ENCODE measurements at places on chromosomes 7 and 10.

DNA sequence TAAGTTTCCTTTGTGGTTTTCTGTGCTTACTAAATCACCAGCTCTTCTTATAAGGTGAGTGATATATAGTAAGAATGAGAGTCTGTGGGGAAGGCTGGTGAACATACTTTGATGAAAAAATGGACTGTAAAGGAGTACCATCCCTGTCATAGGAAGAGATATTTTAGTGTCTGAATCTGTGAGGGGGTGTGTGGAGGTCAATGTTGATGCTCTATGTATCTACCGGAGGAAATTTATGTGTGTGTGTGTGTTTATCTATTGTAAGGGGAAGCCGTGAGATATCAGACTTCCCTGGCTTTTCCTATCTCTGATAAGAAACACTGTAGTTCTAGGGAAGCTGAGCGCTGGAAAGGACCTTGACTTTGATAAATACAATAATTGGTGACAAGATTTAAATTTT, 179.0 kb downstream of the PCDH15 start:
- no peak overlapping the region for H3K4me3 ChIP-seq
- no peak overlapping the region for H3K27ac ChIP-seq
- no peak for DNase-seq
- no peaks in the 10 kb centered on the region for H3K4me1 ChIP-seq
- no peaks in the 10 kb centered on the region for H3K27me3 ChIP-seq
- no peaks in the 10 kb centered on the region for H3K36me3 ChIP-seq

- no peak overlapping the region for H3K27ac ChIP-seq
- no peaks in the 10 kb centered on the region for H3K27me3 ChIP-seq
- no peaks in the 10 kb centered on the region for H3K4me1 ChIP-seq
These were observed 131.0 kb upstream of the GAD2 start for GRCh38 chr10:26085549-26085948.

GRCh38 chr7:25353196-25353595, 124.9 kb upstream of the NPVF start:
- DNase-seq = no peak
- no peaks in the 10 kb centered on the region for H3K36me3 ChIP-seq
- H3K27me3 ChIP-seq = no peaks in the 10 kb centered on the region
- no peaks in the 10 kb centered on the region for H3K4me1 ChIP-seq
- no peak overlapping the region for H3K4me3 ChIP-seq

- H3K27me3 ChIP-seq = no peaks in the 10 kb centered on the region
- H3K4me3 ChIP-seq = no peak overlapping the region
- H3K4me1 ChIP-seq = no peaks in the 10 kb centered on the region
- H3K27ac ChIP-seq = no peak overlapping the region
- H3K36me3 ChIP-seq = no peaks in the 10 kb centered on the region
- no peak for DNase-seq
These were observed 142.1 kb downstream of the STK31 start for GRCh38 chr7:23852135-23852534.

- no peaks in the 10 kb centered on the region for H3K36me3 ChIP-seq
- no peak overlapping the region for H3K4me3 ChIP-seq
- no peak for DNase-seq
- H3K27me3 ChIP-seq = no peaks in the 10 kb centered on the region
These were observed 321.9 kb downstream of the ACTR3B start for GRCh38 chr7:153081496-153081895.

- no peaks in the 10 kb centered on the region for H3K36me3 ChIP-seq
- DNase-seq = no peak
- no peaks in the 10 kb centered on the region for H3K4me1 ChIP-seq
- H3K27me3 ChIP-seq = no peaks in the 10 kb centered on the region
- no peak overlapping the region for H3K4me3 ChIP-seq
These were observed 43.9 kb upstream of the EEPD1 start for GRCh38 chr7:36109013-36109627.

DNA sequence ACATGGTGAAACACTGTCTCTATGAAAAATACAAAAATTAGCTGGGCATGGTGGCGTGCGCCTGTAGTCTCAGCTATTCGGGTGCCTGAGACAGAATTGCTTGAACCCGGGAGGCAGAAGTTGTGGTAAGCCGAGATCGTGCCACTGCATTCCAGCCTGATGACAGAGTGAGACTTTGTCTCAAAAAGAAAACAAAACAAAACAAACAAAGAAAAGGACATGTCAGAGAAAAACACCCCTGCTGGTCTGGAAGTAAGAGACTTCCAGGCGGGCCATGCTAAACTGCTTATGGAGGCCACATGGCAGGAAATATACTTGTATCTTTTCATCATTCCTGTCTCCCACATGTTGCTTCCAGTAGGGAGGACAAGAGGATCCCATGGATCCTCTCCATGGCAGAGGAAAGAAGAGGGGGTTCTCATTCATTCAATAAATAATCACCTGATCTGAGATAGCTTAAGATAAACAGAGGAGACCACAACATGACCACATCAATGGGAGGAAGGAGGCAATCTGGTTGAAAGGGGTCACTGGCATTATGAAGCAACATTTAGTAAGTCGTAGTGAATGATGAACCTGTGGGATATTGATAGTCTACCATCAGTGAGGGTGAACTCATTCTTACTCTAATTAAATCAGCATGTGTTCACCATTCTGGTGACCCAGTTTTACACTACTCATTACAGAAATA, 60.5 kb upstream of the ZNF138 start:
- H3K27ac ChIP-seq = no peak overlapping the region
- H3K4me1 ChIP-seq = no peaks in the 10 kb centered on the region
- no peak overlapping the region for H3K4me3 ChIP-seq
- no peaks in the 10 kb centered on the region for H3K36me3 ChIP-seq
- H3K27me3 ChIP-seq = no peaks in the 10 kb centered on the region

GRCh38 chr7:33725111-33726025, 180.0 kb upstream of the BMPER start:
- no peak overlapping the region for H3K27ac ChIP-seq
- no peaks in the 10 kb centered on the region for H3K27me3 ChIP-seq
- H3K4me3 ChIP-seq = no peak overlapping the region
- DNase-seq = no peak

- H3K36me3 ChIP-seq = no peaks in the 10 kb centered on the region
- H3K27ac ChIP-seq = peak overlapping the region; percentile 38
- H3K27me3 ChIP-seq = no peaks in the 10 kb centered on the region
- peaks cover 24% of the 10 kb centered on the region for H3K4me1 ChIP-seq
- H3K4me3 ChIP-seq = no peak overlapping the region
These were observed 84.6 kb upstream of the CAPZA2 start for GRCh38 chr7:116777651-116778281.

GRCh38 chr10:101066146-101066895, 4.5 kb downstream of the KAZALD1 start:
- H3K4me1 ChIP-seq = peaks cover 50% of the 10 kb centered on the region
- no peak for DNase-seq
- H3K27me3 ChIP-seq = no peaks in the 10 kb centered on the region
- H3K36me3 ChIP-seq = no peaks in the 10 kb centered on the region
- H3K27ac ChIP-seq = peak overlapping the region; percentile 77

- no peak overlapping the region for H3K4me3 ChIP-seq
- no peaks in the 10 kb centered on the region for H3K36me3 ChIP-seq
- H3K27me3 ChIP-seq = no peaks in the 10 kb centered on the region
These were observed 99.8 kb downstream of the GSAP start for GRCh38 chr7:77316219-77316978.

GRCh38 chr10:132104062-132104461, 38.3 kb downstream of the JAKMIP3 start:
- no peak overlapping the region for H3K27ac ChIP-seq
- H3K27me3 ChIP-seq = no peaks in the 10 kb centered on the region
- DNase-seq = no peak

DNA sequence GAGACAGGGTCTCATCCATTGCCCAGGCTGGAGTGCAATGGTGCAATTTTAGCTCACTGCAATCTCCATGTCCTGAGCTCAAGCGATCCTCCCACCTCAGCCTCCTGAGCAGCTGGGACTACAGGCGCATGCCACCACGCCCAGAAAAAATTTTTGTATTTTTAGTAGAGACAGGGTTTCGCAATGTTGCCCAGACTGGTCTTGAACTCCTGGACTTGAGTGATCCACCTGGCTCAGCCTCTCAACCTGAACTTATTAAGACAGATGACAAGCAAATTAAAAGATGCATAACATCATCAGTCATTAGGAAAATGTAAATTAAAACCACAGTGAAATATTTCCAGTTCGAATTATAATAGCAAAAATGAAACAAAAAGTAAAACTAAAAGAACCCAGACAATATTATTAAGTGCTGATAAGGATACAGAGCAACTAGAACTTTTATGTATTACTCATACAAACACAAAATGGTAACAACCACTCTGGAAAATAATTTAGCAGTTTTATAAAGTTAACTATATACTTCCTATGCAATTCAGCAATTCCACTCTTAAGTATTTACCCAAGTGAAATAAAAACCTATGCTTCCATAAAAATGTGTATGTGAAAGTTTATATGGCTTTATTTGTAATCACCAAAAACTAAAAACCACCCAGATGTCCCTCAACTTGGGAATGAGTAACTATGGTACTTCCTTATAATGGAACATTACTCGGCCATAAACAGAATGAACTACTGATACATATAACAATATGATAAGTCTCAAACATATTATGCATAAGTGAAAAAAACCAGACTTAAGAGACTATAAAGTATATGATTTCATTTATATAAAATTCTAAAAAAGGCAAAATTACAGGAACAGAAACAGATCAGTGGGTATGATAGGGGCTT, 15.3 kb downstream of the ZFAND4 start:
- H3K36me3 ChIP-seq = peaks cover 7% of the 10 kb centered on the region
- no peak for DNase-seq
- H3K4me1 ChIP-seq = peaks cover 8% of the 10 kb centered on the region
- no peaks in the 10 kb centered on the region for H3K27me3 ChIP-seq

GRCh38 chr7:105016068-105016708, 2.2 kb downstream of the KMT2E start:
- peak overlapping the region; percentile 99 for H3K4me3 ChIP-seq
- DNase-seq = no peak
- H3K27ac ChIP-seq = peak overlapping the region; percentile 99
- H3K36me3 ChIP-seq = no peaks in the 10 kb centered on the region

GRCh38 chr10:126640401-126640800, 30.1 kb downstream of the C10orf90 start:
- H3K4me3 ChIP-seq = no peak overlapping the region
- no peak overlapping the region for H3K27ac ChIP-seq
- no peaks in the 10 kb centered on the region for H3K27me3 ChIP-seq
- no peaks in the 10 kb centered on the region for H3K4me1 ChIP-seq
- H3K36me3 ChIP-seq = no peaks in the 10 kb centered on the region

- no peak for DNase-seq
- H3K4me1 ChIP-seq = no peaks in the 10 kb centered on the region
- H3K36me3 ChIP-seq = no peaks in the 10 kb centered on the region
- H3K27ac ChIP-seq = no peak overlapping the region
- no peaks in the 10 kb centered on the region for H3K27me3 ChIP-seq
- no peak overlapping the region for H3K4me3 ChIP-seq
These were observed 15.3 kb downstream of the AGBL3 start for GRCh38 chr7:135001390-135002165.

GRCh38 chr10:62467527-62467926, 93.4 kb downstream of the ZNF365 start:
- H3K4me1 ChIP-seq = no peaks in the 10 kb centered on the region
- no peak overlapping the region for H3K4me3 ChIP-seq
- no peaks in the 10 kb centered on the region for H3K27me3 ChIP-seq
- H3K27ac ChIP-seq = no peak overlapping the region
- no peak for DNase-seq

GRCh38 chr10:73364964-73365363, 6.3 kb upstream of the CFAP70 start:
- H3K4me3 ChIP-seq = no peak overlapping the region
- H3K4me1 ChIP-seq = no peaks in the 10 kb centered on the region
- no peak for DNase-seq
- no peaks in the 10 kb centered on the region for H3K27me3 ChIP-seq
- peaks cover 27% of the 10 kb centered on the region for H3K36me3 ChIP-seq

GRCh38 chr7:27933671-27934565, 194.0 kb downstream of the TAX1BP1 start:
- H3K36me3 ChIP-seq = no peaks in the 10 kb centered on the region
- no peaks in the 10 kb centered on the region for H3K4me1 ChIP-seq
- H3K4me3 ChIP-seq = no peak overlapping the region

GRCh38 chr7:34759477-34760125, 101.6 kb downstream of the NPSR1 start:
- DNase-seq = no peak
- H3K36me3 ChIP-seq = no peaks in the 10 kb centered on the region
- H3K4me1 ChIP-seq = no peaks in the 10 kb centered on the region
- no peak overlapping the region for H3K27ac ChIP-seq
- H3K27me3 ChIP-seq = no peaks in the 10 kb centered on the region

DNA sequence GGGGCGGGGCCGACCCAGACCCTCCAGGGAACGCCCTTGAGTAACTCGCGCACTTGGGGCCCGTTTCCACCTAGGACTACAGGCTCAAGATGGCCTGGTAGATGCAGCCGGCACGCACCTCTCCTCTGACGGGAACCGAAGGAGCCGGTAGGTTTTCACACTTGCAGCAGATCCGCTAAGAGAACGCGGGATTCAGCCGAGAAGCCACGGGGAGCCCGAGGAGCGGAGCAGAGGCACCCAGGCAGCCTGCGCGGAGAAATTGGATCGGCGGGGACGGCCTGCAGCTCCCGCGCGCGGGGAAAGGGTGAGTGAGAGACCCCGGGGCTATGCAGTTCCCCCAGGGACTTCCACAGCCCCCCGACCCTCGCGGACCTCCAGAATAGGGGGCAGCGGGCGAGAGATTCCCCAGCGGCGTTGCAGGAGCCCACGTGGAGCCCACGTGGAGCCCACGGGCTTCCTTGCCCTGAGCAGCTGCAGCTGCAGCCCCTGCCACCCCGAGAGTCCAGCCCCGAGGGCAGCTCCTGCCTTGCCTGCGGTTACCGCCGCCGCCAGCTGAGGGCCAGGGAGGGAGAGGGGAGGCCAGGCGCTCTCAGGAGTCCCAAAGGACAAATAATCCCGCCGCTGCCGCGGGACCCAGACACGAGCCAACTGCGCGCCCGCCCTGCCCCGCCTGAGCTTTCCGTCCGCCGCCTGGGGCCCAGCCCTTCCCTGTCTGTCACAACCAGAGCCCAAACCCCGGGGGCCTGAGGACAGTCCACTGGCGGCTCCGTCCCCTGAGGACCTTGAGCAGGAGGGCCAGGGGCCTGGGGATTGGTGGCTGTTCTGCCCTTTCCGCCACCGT, 13.1 kb downstream of the IFT22 start:
- DNase-seq = no peak
- H3K4me1 ChIP-seq = peaks cover 10% of the 10 kb centered on the region
- H3K27me3 ChIP-seq = peaks cover 8% of the 10 kb centered on the region
- H3K27ac ChIP-seq = no peak overlapping the region
- H3K36me3 ChIP-seq = no peaks in the 10 kb centered on the region

DNA sequence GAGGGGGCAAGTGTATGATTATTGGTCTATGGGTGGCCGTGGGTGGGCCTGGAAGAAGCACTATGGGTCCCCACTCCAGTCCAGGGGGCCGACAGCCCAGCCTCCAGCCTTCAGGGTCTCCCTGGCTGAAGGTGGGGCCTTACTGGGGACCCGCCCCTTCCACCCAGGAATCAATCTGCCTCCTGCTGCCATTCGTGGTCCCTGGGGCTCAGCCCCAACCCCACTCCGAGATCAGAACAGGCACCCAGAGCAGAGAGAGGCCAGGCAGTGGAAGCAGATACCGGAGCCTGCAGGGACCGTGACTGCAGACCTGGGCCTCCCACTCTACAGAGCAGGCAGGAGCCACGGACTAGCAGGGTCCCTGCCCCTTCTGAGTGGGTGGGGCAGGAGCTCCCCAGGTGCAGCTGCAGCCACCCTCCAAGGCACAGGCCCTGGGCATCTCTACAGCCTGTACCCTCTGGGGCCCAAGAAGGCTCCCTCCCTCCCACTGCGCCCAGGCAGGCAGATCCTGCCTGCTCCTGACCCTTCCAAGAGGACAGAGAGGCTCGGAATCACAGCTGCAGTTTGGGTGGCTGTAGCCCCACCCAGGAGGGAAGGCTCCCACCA, 13.6 kb upstream of the FOXL3 start:
- DNase-seq = no peak
- H3K27ac ChIP-seq = no peak overlapping the region
- no peaks in the 10 kb centered on the region for H3K4me1 ChIP-seq
- H3K36me3 ChIP-seq = no peaks in the 10 kb centered on the region
